ENCODE measurements at places on chromosomes 6 and 20.

DNA sequence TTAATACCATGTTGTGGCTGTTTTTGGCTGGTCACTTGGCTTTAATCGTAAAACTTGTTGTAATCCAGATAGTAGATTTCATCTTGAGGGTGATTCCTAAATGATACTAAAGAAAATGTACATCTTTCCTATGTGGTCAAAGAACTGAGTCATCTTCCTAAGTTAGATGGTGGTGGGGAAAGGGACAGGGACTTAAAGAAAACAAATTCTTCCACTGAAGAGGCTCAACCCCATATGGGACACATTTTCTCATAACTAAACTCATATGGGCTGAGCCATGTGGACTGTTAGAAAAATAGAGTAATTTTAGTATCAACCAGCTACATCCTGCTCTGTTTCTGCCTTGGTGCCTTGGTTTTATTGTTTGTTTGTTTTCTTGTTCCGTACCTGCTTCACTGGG lies 155.8 kb downstream of the TSHZ2 start:
- DNase-seq, result no peak

- DNase-seq, result no peak
Measured at GRCh38 chr20:31488115-31488514, 13.0 kb downstream of the REM1 start.

DNA sequence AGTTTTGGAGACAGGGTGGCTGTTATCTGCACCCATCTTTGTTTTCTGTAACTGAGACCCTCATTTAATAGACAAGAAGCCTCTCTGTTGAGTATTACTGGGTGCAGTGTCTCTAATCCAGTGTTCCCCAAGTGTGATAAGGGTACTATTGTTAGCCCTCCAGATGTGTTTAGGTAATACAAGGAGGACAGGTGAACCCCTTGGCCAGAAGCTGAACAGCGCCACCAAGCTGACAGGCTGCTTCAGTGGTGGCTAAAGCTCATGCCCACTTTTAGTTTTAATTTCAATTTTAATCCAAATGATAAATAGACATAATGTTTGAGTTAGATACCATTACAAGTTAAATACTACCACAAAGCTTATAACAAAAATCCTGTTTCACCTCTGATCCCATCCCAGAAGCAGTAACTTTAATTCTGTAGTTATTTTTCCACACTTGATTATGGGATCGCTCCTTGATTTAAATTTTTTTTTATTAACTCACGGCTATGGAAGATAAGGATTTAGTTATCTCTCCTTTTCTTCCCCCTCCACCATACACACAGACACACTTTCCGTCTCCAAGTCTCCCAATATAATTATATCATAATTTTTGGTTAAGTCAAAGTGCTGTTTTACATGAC lies 8.4 kb upstream of the STK35 start:
- DNase-seq, result no peak

DNA sequence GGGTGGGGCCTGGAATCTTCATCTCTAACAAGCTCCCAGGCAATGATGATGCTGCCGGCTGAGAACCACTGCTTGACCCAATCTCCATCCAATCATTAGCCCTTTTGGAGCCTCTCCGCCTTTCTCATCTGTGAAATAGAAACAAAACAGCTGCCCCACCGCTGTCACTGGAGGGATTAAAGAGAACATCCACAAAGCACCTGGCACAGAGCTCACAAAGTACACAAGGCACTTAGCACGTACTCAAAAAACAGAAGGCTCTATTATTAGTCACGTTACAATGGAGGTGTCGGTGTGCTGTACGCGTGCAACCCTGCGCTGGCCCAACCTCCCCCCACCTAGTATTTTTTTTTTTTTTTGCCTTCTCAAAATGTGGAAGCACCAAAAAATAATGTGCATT lies 213.5 kb upstream of the ARID1B start:
- DNase-seq, result no peak

- no peak for DNase-seq
Measured at GRCh38 chr6:4405621-4406212, 270.3 kb upstream of the ECI2 start.

- DNase-seq, result no peak
Measured at GRCh38 chr20:43102394-43102793, 87.3 kb downstream of the PTPRT start.

DNA sequence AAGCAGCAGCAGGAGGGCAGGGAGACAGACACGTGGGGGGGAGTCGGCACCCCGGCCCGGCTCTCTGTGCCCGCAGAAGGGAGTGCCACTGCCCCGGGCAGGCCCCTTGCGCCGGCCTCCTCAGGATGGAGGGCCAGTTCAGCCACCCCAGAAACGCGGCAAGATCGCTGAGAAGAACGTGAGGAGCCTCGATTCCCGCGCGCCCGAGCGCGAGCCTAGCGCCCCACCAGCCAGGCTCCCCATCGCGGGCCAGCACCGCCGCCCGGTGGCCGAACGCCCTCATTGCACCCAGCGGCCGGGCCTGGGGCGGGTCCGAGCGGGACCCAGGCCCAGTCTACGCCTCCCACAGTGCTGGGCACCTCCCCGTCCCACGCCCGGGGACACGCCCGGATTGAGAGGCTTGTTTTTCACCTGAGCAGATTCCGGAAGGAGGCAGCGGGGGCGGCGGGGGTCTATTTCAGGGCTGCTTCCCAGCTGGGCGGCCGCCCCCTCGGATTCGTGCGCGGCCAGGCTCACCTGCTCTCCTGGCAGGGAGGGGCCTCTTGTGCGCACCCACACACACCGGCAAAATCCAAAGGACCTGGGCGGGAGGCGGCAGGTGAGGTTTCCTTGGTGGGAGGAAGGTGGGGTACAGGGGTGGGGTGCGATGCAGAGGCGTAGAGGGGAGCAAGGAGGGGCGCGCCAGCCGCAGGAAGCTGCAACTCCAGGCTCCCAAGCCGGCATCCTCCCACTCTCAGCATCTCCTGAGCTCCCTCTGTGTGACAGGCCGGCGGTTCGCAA lies 9.0 kb upstream of the GRM4 start:
- DNase-seq, result peak; percentile 31

DNA sequence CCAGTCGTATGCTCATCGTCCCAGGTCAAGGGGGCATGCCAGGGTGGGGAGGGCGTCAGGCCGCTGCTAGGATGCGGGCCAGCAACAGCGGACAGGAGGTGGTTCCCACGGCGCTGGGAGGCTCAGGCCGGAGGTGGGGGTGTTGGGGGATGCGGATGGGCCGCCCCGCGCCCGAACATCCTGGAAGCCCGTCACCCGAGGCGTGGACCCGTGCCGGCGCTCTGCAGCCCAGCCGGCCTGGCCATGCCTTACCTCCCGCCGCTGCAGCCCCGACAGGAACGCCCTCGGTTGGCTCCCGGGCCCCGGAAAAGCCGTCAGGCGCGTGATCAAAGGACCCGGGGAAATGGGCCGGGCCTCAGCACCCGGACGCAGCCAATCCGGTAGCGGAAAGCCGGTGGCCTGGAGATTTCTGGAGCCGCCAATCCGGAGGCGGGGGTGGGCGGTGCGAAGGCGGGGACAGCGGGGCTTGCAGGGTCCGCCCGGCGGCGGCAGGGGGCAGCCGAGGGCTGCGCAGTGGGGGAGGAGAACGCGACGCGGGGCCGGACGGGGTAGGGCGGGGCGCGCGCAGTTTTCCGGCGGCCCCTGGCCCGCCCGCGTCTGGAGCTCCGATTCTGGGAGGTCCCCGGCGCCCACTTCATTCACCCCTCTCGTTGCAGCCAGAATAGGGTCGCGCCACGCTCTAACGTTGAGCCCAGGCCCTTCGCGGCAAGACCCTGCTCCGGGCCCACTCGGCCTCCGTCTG lies at the start of gene SMIM29:
TSS of gene SMIM29 (minus strand) at position 280 of the 742 bp plus-strand sequence. CDS start 1,215 bp downstream, outside the sequence.
- DNase-seq, result peak; percentile 97

DNA sequence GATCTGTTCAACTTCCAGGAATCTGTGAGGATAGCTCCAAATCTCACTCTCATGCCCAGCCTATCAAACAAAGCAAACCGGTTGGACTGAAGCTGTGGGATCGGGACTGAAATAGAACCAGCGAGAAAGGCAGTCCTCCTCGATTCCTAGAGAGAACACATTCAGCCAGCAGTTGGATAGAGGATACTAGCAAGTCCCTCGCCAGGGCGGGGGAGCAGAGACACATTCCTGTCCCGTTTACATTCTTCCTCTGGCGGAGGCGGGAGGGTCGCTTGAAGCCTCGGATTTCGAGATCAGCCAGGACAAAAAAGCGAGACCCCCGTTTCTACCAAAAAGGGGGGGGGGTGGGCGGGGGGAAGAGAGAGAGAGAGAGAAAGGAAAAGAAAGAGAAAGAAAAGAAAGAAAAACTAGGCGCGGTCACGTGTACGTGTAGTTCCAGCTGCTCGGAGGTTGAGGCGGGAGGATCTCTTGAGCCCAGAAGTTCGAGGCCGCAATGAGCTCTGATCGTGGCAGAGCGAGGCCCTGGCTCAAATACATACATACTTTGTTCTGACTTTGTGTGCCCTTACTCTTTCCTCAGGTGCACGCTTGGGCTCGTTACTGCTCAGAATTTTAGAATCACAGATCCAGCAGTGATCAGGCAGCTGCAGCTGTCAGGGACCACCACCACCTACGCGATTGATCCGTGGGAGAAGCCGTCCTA lies 19.5 kb downstream of the ZNF311 start:
- DNase-seq, result peak; percentile 82
